ENCODE measurements at places on chromosomes 7 and 10.

GRCh38 chr7:47940088-47941013 is 7.9 kb downstream of the PKD1L1 start:
- no peak for DNase-seq

GRCh38 chr10:89092439-89092838 is 101.8 kb downstream of the FAS start:
- no peak for DNase-seq

GRCh38 chr7:89837515-89837914 is 316.8 kb upstream of the STEAP1 start:
- DNase-seq: no peak

DNA sequence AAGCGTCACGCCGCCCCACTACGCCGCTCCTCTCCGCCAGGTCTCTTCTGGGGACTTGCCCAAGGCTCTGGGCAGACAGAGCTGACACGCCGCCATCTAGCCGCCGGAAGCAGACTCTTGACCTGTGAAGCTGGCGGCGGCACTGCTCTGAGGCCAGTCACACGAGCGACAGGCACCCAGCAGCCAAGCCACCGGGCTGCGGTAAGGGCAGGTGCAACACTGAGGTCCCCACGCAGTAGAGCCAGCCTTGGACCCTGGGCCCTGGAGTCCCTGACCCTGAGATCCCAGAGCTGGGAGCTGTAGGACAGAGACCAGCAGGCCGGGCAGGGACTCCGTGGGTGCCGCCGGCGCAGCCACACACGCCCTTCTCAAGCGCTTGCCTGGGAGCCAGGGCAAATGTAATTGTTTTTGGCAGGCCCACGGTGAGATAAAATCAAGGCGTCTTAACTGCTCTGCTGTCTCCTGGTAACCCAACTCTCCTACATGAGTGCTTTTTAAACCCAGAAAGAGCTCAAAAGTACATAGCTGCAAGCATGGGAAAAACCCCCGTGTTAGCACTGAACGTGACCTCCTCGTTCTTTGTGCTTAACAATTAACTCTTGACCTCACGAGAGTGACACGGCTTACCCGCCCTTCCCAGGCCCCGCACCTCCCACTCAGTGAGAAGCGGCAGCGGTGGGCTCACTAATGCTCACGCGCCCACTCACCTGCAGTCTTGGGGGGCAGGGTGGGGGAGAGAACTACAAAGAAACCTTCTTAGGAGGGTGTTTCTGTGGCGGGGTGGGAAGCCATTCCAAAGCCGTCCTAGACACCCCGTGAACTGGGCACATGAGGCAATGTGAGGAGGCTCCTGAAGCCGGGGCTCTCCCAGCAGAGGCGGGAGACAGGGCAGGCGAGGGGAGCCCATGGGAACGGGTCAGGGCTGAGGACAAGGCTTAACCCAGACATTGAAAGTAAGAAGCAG is 8.5 kb downstream of the GPER1 start:
- no peak for DNase-seq

DNA sequence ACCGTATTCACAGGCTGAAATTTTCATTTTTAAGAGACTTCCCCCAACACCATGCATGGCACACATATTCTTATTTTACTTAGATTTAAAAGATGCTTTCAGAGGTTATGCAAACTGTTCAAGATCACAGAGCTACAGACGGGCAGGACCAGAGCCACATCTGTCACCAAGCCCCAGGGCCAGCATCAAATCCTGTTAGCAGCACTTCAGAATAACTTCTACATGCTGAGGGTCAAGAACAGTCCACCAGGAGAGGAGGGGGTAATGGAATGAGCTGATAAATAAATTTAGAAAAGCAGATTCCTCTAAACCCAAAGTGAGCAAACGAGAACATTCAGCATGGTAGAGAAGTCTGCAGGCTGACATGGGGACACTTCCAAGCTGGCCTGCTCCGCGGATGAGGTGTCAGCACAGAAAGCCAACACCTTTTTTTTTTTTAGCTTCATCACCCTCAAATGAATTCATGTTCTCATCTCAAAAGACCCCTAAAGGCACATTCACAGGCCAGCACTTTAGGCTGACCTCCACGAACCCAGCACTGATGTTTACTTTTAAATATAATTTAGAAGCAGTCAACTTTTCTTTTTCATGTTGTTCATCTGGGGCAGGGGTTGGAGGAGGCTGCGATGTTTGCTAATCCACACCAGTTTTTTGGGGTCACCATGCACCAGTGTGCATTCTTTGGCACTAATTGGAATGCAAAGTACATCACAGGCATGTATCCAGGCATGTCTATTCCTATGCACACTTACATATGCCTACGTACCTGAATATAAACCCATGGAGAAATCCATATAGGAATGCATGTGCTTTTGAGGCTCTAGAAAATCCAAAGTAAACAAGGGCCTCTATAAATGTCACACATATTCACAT is 249.0 kb downstream of the TNS3 start:
- DNase-seq: no peak

DNA sequence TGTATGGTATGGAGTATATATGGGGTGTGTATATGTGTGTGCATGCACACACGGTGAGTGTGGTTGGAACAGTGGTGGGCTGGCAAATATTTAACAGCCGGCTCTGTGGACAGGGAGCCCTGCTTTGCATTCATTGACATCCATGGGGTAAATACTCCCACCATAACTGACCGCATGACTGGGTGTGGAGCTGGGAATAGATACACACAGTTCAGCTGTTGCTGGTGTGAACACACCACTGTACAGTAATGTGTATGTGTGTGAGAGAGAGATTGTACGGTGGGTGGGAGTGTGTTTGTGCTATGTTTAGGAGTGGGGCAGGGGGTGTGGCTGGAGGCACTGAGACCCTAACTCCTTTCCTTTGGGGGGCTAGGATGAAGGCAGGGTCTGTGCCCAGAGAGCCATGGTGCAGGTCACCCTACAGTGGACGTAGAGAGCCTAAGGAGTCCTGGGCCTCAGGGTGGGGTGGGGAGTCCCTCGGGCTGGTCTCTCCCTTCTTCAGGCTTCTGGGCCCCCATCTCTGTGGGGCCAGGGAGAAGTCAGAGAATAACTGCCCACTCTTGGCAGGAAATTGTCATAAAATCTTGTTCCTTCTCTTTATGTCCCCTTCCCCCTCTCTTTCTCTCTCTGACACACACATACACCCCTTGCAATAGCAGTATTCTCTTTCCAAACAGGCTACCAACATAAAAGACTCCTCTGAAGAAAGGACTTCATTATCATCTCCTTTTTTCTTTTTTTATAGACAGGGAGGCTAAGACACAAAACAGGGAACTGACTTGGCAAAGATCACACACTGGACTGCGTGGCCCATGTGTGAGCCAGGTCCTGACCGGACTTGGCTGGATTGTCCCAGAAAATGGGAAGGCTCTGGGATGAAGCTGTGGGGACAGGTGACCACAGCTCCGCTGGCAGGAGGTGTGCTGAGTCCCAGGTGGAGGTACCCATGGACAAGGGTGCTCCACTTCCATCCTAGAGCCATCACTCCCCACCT is 3.2 kb downstream of the SFRP5 start:
- no peak for DNase-seq

DNA sequence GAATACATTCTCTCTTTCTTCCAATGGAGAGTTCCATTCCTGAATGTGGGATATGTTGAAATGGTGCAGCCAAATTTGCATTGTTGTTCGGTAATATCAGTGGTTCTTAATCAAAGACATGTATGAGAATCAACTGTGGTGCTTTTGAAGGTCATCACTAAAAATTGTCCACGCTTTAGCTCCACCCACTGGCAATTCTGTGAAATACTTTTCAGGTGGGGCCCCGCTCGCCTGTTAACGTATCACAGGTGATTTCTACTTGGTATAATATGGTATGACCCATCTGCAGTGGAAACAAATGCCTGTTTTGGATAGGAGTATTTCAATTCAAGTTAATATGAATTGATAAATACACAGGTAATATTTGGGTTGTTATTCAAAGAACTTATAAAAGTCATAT is 178.4 kb downstream of the NSUN6 start:
- DNase-seq: no peak

GRCh38 chr10:73209705-73210104 is 37.4 kb downstream of the DNAJC9 start:
- no peak for DNase-seq

GRCh38 chr10:17383801-17384555 is 70.4 kb downstream of the ST8SIA6 start:
- DNase-seq: no peak

DNA sequence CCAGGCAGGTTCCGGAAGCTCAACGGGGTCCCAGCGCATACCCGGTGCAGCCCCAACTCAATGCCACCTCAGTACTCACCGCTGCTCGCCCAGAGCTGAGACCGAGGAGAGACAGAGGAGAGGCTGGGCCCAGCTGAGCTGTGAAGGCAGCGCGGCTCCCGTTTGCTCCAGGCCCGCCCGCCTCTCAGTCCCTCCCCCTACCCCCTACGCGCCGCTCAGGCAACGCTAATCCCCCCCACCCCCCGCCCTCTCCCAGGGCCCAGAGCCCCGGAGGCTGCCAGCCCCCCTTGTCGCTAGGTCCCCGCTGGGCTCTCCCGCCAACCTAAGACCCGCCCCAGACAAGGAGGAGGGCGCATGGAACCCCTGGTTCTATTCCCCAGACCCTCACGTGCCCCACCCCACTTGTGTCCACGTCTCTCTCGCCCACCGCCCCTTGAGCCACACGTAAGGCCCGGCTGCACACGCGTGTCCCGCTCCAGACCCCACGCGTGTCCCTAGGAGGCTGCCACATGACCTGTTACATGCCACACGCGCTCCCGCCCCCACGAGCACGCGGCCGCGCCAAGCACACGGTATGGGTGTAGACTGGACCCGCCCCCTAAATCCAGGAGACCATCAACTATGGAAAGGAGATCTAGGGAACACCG is at the start of gene PSD:
Gene PSD, minus strand, starts transcription at position 164 of the 647 bp plus-strand sequence. CDS start 1,747 bp downstream, outside the sequence.
- no peak for DNase-seq

GRCh38 chr7:77353407-77353721 is 62.8 kb downstream of the GSAP start:
- no peak for DNase-seq

DNA sequence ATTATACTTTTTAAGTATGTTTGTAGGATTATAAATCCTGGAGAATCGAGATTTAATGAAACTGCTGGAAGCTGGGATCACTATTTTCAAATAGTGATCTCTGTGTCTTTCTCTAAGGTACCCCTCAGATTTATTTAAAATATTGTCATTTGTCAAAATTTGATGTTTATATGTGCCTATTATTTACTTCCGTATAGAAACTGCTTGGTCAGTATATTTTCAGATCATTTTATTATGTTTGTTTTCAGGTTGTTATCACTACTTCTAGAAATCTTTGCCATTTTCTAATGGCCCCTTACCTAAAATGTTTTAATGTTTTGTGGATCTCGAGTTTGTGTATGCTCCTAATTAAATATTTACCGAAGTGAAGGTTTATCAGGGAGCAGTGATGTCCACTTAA is 183.7 kb downstream of the SND1 start:
- no peak for DNase-seq

- DNase-seq: no peak
These were observed 108.9 kb downstream of the IPMK start for GRCh38 chr10:58158806-58159205.

GRCh38 chr7:100469227-100470044 is 5.4 kb upstream of the SPACDR start:
- peak; percentile 84 for DNase-seq

- DNase-seq: no peak
These were observed 2.1 kb downstream of the SPRN start for GRCh38 chr10:133422223-133422806.

DNA sequence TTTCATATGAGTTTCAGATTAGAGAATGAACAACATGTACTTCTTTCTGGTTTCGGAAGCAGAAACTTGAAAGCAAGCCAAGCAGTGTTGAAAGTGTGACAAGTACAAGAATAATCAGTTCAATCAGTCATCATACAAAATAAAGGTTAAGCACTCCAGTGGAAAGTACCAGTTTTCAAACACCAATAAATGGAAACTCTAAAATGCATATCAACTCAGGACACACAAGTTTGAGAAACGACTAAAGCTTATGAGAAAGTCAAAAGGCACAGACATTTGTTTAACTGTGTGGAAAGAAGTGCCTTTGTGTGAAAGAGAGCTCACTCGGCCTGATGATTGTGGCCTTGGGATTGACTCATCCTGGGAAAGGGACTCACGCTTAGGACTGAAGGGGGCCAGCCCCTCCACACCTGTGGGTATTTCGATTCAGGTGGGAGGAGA is 60.6 kb upstream of the AKR1C1 start:
- no peak for DNase-seq

DNA sequence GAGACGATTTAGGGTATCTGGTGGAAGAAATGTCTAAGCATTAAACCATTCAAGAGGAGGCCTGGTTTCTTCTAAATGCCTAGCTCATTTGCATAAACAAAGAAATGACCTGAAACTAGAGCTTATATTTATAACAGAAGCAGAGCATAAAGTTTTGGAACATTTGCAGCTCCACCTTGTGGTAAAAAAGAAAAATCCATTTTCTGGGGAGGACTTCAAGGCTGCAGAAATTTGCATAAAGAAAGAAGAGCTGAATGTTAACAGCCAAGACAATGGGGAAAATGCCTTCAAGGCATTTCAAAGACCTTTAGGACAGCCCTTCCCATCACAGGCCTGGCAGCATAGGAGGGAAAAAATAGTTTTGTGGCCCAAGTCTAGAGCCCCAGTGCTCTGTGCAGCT is 362.0 kb downstream of the ZNF248 start:
- DNase-seq: no peak

DNA sequence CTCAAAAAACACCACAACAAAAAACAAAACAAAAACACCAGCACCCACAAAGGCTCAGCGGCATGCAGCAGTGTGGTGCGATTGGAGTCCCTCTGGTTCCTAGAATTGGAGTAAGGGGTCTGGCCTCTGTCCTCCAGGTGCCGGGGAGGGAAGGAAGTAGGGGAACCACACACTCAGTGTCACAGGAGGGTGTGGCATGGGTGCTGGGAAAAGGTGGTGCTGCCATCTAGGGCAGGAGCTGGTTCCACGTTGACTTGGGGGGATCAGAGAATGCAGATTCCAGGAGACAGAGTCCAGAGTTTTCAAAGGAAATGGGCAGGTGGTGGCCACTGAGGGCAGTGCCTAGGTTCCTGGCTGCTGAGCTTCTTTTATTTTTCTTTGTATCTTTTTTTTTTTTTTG is 19.8 kb upstream of the WIPI2 start:
- DNase-seq: no peak

DNA sequence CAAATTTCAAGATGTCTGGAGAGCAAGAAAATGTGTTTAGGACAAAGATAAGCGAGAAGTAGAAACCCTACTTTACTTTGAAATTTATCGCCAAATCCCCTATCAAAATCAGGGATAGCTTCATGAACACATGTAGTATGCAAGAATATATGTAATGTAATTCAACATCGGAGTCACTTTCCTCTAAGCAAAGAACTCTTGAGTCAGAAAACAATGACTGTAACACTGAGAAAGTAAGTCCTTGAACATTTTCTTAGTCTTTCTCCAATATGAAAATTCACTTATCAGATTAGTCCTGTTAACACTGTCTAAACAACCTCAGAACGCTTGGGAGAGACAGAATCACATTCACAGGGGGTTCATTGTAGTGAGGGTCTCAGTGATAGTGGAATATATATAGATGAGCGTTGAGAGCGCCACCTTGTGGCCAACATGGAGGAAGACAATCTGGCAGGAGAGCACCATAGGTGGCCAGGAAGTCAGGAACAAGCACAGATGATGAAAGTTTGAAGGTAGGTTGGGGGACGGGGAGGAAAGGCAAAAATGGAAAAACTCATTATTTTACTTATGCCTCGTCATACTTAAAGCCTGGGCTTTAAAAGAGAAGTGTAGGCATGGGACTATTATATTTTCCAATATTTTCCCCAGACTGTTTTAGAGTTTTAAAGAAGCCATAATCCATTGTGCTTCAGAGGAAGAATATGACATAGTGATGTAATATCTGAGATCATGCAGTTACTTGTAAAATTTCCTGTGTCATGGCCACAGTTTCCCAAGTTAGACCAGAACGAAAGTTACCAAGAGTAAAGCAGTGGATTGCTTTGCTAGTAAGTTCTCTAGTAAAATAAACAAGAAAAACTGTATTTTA is 115.5 kb upstream of the GNAI1 start:
- DNase-seq: no peak
